ENCODE measurements at places on chromosomes 7 and 10.

GRCh38 chr7:99805641-99806040 is 21.7 kb upstream of the CYP3A4 start:
- DNase-seq = no peak

GRCh38 chr7:40763319-40764287 is 628.8 kb downstream of the SUGCT start:
- DNase-seq = peak; percentile 71

- peak; percentile 23 for DNase-seq
Measured at GRCh38 chr7:28296571-28297483, 115.5 kb upstream of the CREB5 start.

GRCh38 chr7:96304573-96304972 is 17.3 kb downstream of the SLC25A13 start:
- DNase-seq = no peak

DNA sequence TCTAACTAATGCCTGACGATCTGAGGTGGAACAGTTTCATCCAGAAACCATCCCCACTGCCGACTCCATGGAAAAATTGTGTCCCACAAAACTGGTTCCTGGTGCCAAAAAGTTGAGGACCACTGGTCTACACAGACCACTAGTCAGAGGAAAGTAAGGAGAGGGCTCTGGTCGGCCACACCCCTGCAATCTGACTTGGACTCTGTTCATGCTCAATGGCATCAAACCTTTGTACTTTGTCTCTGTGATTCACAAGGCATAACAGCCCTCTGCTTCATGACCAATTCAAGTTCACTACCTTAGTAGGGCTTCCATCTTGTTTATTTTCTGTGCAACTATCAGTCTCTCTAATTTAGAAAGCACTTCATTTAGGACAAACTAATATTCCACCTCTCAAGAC is 1.8 kb downstream of the TUBAL3 start:
- DNase-seq = no peak

DNA sequence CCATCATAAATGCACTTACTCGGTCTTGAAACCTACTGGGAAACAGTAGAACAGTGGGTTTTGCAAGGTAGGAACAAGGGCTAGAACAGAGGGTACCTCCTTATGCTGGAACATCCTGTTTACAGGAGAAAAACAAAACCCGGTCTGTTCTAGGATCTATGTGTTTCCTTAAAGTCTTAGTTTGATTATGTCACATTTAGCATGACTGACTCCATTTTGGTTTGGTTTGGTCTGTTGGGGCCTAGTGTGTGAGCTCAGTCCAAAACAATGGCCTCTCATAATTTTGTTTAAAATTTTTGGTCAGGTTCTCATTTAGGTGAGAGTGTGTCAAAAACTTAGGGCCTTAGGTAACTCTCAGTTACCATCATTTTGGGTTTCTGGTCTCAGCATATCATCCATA is 96.3 kb upstream of the TRIM24 start:
- DNase-seq = no peak

GRCh38 chr7:29274146-29275017 is 79.8 kb downstream of the CHN2 start:
- no peak for DNase-seq

DNA sequence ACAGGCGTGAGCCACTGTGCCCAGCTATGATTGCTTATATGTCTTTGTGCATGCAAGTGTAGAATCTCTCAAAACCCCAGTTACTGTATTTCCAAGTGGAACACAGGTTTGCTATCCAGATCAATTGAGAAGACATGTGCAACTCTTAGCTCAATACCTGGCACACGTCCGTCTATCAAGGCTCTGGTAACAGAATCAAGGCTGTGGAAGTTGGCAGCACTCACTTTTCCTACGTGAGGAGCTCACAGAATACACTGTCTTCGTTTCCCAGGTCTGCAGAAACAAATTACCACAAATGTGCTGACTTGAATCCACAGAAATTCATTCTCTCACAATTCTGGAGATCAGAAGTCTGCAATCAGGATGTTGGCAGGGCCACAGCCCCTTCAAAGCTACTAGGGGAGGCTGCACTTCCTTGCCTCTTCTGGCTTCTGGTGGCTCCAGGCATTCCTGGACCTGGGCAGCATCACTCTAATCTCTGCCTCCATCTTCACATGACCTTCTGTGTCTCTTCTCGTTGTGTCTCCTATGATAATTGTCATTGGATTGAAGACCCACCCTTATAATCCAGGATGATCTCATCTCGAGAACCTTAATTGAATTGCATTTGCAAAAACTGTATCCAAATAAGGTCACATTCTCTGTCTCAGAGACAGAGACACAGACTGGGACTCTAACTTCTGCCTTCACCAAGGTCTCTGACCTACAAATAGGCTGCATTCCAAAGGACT is 84.8 kb upstream of the C7orf33 start:
- DNase-seq = no peak

DNA sequence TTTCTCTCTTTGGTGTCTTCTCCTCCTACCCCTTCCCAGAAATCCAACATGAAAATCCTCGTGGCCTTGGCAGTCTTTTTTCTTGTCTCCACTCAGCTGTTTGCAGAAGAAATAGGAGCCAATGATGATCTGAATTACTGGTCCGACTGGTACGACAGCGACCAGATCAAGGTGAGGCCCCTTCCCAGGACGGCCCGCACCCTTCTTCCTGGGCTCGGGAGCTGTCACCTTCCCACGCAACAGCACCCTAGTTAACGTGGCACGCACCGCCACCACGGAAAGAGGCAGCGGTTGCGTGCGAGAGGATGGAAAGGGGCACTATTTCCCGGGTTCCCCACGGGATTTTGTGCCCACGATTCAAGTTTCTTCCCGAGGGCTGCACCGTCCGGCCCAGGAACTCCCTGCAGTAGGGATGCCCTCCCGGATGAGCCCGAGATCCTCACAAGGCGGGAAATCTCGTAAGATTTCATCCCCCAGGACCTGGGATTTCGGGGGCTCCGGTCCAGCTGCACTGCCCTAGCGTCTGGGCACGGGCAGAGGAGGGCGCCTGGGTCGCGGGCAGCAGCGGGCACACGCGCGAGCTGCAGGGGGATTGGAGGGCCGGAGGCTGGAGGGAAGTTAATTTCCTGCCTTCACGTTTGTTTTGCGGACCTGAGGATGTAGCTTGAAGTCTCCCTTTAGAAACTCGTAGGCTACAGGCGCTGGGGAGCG is 834 bp downstream of the TAC1 start:
- no peak for DNase-seq

DNA sequence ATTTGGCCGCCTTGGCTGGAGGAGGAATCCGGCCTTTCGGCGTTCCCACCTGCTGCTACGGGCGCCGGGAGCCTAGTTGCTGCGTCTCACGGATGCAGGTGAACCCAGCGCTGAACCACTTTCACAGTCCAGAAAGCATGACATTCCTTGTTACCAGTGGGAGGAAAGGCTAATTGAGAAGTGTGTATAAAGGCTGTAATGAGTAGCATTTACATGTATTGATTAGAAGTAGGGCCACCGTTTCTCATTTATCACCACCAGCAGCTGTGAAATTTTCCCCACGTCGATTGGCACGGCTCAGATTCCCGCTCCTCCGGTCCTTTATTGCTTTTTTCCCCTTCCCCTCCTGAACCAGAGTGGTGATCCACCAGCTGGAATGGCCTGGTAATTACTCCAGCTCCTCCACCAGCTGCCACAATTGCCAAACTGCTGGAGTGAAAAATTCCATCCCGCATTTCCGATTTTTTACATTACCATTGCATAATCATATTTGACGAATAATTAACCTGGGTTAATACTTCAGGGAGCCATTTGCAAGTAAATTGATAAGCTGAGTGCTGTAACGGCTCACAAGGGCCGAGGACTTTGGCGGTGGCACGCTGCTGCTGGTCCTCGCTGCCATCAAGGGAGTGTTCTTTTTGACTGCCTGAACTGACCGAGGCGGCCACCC is 153.3 kb downstream of the POU6F2 start:
- no peak for DNase-seq

- DNase-seq = no peak
Measured at GRCh38 chr10:15747632-15748031, 27.9 kb upstream of the ITGA8 start.

- DNase-seq = peak; percentile 6
Measured at GRCh38 chr7:90596671-90597562, 796 bp downstream of the CDK14 start.

DNA sequence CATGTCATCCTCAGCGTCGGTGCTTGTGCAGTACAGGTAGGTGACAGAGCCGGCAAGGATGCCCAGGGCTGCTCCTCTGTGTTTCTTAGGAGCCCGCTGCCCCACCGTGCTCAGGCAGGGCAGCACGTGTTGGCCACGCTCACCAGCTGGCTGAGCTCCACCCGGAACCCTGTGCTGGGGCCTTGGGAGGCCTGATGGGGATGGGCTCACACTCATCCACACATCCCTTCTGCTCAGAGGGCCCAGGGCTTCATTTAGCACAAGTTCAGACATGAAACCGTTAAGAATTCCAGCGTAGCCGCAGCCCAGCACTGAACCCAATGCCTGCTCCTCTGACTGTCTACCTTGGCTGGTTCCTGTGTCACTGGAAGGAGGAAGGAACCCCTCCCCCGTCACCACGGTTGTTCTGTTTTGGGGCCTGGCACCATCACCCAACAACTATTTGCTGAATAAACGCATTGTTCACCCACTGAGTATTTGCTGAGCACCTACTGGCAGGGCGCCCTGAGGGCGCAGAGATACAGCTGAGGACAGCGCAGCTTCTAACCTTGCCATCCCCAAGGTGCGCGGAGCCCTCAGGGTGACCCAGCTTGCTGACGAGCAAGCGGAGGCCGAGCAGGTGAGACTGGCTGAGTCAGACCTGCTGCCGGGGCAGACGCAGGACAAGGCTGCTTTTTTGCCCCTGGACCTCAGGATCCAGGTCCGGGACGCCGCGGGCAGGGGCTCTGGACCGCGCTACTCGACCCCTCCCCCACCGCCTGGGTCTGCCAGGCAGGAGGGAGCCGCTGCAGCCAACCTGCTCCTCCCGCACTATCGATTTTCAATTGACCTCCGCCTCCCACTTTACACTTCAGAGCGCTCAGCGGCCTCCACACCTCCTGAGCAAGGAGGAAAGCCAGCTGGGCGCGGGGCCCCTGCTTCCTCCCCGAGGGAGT is 50.6 kb upstream of the RET start:
- no peak for DNase-seq

DNA sequence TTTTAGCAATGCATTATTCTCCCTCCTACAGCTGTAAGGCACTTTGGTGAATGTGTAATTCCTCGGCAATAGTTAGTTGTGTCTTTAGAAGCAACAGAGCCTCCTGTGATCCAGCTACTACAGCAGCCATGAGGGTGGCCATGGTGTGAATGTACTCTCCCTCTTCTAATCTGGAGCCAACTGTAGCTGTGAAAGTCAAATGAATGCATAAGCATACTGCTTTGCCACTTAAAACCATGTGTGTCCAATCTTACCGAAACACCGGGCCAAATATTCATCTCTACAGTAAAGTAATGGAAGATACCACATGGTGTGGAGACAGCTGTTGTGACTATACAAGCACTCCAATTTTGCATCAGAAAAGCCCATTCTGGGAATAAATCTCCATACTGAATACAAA is 195.0 kb downstream of the DNAJC1 start:
- no peak for DNase-seq

DNA sequence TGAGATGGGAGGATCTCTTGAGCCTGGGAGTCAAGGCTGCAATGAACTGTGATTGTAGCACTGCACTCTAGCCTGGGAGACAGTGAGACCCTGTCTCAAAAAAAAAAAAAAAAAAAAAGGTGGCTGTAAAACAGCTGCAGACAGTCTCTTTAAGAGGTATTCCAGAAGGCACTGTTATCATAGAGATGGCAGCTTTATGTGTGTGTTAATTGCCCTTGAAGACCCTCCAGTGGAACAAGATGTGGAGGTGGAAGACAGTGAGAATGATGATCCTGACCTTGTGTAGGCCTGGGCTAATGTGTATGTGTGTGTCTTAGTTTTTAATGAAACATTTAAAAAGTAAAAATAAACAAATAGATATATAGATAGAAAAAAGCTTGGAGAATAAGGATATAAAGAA is 66.0 kb downstream of the ZNF487 start:
- DNase-seq = no peak

- no peak for DNase-seq
Measured at GRCh38 chr10:71473671-71474599, 77.2 kb downstream of the CDH23 start.

- no peak for DNase-seq
Measured at GRCh38 chr7:100914208-100914878, 18.7 kb upstream of the ACHE start.

GRCh38 chr10:101879456-101880231 is 36.0 kb upstream of the KCNIP2 start:
- DNase-seq = no peak

DNA sequence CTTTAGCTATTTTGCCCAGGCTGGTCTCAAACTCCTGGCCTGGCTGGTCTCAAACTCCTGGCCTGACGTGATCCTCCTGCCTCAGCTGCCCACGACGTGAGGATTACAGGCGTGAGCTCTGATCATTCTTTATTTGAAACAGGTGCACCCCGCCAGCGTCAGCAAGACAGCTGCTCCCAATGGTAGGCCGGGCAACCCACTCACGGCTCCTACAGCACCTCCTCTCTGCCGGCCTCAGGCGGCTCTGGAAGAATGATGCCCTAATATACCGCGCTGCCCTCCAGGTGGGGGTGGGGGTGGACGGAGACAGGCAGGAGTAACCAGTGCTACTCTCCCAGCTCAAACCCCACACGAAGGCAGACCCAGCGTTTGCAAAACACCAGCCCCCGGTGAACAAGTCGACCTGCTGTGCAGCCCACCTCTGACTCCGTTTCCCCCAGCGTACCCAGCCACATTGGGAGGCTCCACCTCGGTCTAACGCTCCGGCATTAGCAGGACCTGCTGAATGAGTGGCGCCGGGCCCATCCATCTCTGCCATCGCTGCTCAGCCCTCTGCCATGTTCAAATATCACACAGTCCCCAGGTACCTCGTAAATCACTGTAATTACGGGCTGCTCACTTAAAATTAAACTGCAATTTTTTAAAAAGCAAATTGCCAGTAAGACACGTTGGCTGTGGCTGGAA is 148.6 kb downstream of the ELFN1 start:
- DNase-seq = no peak

DNA sequence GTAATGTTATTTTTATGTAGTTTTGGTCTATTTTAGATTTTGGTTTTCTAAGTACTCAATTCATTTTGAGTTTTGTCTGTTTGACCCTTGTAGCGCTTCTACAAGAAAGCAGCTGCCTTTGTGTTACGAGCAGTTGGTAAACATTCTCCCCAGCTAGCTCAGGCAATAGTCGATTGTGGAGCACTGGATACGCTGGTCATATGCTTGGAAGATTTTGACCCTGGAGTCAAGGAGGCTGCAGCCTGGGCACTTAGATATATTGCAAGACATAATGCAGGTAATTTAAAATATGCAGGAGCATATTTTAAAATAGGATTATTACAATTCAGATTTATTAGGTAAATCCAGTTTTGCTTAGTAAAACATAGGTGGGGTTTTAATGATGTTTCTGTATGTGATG is 23.1 kb downstream of the SPAG6 start:
- DNase-seq = no peak
